ENCODE measurements at places on chromosomes 13 and 19.

GRCh38 chr19:40960062-40960685 is 30.9 kb upstream of the CYP2B6 start:
- no peak for DNase-seq

DNA sequence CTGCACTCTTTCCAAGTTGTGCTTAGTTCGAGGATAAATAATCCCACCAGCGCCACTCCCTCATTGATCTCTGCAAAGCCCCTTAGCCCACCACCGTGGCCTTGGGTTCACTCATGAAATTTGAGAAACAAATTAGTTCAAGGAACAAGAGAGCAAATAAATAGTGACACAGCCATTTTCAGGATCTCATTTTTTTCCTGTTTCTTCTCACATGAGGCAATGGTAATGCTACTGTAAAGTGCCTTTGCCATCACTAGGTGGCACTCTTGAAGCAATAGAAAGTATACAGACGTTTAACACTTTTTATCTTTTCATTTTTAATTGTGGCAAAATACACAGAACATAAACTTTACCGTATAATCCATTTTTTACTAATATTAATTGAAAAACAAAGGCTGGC is 76.8 kb upstream of the ZNF835 start:
- no peak for DNase-seq

GRCh38 chr13:42699912-42700311 is 81.5 kb upstream of the FAM216B start:
- DNase-seq = no peak

GRCh38 chr19:6039566-6040225 is 61.8 kb upstream of the RANBP3 start:
- no peak for DNase-seq

DNA sequence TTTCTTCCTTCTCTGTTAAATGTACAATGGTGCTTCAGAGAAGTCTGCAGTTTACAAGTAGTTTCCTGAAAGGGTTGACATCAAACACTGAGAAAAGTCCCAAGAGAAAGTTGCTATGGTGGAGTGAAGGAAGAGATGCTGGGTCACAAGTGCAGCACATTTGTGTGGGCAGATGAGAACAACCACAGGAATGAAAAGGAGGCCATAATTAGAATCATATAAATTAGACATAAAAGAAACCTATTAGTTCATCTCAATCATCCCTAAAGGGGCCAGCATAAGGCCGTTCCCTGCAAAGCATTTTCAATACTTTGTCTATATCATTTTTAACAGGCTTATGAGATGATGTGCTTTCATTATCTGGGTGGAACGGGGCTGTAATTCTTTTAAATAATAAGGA is 359.2 kb downstream of the IRS2 start:
- no peak for DNase-seq

Data from stimulated activated CD4-positive, alpha-beta T cell treated with anti-CD3 and anti-CD28 coated beads, TNF-alpha, amount 100 ng/mL, for 4 hours (primary cell).